ENCODE measurements at places on chromosomes 3 and 15.

DNA sequence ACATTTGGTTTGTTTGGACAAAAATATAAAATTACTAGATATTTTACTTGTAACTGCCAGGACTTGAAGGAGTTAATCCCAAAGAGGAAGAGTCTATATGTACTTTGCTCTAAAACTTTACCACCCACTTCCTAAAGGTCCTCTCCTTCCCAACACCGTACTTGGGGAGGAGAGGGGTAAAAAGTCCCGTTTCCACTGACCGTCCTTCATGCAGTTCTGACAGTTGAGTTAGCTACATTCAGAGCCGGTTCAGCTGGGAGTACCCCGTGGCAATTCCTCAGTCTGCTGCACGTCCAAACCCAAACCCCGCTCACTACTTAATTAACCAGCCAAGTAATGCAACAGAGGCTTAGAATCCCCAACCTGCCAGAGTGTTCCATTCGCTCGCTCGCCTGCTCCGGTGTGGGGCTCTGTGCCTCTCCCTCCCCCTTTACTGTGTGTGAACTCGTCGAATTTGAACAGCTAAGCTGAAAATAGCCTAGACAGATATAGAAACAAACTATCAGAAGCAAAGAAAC, 519.7 kb downstream of the FOXP1 start:
- DNase-seq, result no peak

DNA sequence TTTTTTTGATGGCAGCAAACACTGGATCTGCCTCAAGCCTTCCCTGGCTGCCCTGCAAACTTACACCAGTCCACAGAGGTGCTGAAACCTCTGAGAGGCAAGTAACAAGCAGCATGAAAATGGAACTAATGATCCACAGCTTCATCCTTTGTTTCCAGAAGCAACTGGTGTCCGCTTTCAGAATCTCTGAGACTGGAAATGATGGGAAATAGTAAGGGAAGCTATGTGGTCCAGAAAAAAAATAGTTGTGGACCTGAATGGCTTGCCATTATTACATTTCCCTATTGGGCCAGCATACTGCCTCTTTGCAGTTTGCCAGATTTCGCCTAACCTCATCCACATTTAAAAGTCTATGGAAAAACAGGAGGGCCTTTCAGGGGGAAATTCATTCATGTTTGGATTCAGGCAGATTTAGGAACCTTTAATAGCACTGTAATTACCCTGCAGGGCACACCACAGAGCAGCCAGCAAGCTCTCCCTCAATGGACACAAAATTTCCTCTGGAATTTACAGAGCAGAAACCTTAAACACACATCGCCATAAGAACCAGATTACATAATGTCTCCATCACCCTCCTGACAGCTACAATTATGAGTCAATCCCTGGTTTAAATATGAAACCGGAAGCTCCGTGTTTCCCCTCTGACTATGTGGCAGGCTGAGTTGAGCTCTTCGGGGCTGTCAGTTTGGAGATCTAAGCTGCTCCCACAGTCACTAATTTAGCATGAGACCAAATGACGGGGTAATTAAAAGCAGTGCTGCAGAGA, 134.4 kb downstream of the TMCO5A start:
- DNase-seq, result no peak

DNA sequence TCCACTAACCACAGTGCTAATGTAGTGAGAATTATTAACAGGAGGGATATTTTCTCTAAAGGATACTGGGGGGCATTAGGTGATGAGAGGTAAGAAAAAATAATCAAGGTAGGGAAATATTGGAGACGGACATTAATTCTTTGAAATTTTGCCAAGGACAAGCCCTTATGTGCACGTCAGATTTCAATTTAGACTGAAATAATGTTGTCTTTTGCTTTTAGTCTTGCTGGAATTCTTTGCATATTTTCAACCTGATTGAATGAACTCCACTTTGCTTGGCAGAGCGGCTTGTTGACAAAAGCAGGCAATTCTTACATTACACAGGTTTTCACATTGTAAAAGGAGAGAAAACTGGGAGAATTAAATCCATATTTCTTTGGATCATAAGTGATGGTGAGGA, 25.0 kb upstream of the C3orf52 start:
- no peak for DNase-seq

GRCh38 chr15:62672268-62672667, 370.3 kb upstream of the TPM1 start:
- DNase-seq, result no peak

GRCh38 chr3:159785273-159785708, 203.3 kb upstream of the IL12A start:
- DNase-seq, result no peak

DNA sequence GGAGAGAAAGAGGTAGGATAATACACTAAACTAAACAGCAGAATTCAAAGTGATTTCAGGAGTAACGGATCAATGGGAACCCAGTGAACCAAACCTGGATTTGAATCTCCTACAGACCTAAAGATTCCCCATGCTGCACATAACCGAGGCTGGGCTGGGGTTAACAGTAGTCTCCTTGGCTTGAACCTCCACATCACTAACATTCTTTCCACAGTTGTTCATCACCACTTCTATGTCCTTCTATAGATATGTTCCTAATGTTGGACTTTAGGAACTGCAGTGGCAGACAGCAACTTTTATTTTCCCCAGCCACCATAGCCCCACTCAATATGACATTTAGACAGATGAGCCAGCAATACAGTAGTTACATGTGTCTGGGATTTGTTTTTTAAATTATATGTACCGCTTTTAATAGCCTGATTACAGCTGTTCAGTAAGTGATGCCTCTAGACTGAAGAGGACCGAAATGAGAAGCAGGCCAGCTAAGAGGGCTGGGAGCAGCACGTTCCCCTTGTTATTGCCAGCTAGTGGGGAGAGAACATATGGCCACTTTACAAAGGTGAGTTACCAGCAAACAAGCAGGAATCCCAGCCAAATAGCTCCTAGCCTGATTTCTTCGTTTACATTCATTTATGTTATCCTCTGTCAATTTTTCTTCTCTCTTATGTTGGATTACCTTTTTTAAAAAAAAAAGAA, 472.6 kb upstream of the CDIN1 start:
- DNase-seq, result no peak

DNA sequence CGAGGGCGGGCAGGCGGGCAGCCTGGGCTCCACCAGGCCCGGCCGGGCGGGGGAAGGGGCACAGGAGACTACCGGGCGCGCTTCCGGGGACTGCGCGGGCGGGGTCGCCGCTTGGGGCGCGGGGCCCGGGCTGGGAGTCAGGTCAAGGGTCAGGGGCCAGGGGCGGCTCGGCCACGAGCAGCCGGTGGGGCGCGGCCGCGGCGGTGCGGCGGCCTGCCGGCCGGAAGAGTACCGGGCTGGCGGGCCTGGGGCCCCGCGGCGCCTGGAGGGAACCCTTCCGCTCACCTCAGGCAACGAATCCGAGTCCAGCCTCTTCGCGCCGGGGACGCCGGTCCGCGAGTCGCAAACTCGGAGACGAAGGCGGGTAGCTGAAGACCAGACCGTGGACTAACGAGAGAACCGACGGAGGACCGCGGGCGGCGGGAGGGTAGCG, 225 bp downstream of the RHOA start:
- no peak for DNase-seq

DNA sequence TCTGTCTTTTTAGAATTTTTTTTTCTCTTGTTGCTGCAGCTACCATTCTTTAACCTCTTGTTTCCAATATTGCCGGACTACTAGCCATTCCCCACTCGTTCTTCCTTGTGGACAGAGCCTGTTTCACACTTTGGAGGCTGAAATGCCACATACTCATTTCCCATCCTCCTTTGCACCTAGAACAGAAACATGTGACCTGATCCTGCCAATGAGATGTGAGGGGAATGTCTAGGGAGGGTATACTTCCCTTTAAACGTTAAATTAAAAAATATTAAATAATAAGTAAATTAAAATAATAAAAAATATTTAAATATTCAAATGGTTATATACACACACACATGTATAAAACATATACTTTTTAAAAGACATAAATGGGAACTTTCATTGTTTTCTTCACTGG, 20.6 kb upstream of the MDFIC2 start:
- DNase-seq, result no peak

DNA sequence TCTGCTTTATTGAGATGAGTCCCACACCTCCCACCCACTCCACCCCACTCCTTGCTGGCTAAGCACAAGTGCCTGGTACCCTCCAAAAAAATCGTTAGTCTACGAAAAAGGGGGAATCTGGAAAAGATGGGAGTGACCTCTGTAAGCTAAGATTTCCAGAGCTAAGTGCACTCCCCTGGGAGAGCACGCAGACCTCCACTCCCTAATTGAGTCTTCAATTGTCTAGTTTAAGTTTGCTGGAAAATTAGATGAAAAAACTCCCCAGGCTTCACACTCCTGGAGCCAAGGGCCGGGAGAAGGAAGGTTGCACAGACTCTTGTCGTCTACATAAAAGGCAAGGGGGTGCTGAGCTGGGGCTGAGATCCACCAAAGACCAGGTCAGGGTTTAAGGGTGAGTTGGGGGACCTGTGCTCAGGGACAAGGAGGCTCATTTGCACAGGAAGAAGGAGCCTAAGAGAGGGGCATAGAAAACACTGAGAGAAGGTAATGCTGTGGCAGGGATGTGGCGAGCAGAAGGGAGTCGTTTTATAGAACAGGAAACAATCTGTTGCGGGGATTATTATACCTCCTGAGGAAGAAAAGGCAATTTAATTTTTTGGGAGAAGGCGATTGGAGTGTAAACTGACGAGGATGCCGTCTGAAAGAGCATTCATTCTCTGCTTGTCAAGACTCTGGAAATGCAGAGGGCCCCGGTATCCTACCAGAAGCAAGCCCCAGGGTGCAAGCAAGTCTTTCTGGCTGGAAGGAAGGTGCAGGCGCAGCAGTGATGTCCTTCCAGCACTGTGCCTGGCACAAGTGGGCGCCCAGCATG, 126.5 kb upstream of the DLG1 start:
- no peak for DNase-seq

DNA sequence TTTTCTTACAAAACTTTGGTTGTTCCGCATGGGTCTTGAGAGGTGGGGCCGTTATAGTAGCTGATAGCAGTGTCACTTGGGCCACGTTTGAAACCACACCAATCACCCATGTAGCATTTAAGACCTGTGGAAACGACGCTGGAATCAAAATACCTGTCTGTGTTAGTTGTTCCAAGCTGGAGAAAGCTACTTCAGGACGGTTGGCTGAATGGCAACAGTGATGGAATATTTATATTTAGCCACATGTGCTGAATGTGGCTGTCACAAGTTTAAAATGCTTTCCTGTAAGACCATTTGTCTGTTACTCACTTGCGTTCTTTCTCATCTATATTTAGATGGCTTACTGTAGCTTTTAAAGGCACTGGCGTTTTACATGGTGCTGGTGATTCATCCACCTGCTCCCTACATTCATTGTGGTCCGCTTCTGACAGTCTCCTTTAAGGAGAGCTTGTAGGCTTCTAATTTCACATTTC, 1.4 kb downstream of the DNAJA4 start:
- no peak for DNase-seq

DNA sequence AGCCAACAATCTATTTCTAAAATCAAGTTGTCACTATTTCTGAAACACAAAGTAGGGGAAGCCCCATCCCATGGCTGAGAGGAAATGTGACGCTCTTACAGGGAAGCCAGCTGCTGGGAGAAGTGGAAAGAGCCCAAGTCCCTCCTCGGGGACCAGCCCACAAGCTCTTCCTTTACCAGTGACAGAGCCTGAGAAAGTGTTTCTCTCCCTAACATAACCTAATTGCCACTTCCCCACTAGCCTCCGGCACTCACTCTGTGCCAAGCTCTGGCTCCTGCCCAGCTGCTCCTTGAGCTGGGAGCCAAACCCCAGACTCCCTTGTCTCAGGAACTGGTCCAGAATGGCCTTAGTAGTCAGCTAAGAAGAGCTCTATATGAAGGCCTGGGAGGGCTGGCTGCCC, 42.9 kb downstream of the TNFAIP8L3 start:
- DNase-seq, result no peak

DNA sequence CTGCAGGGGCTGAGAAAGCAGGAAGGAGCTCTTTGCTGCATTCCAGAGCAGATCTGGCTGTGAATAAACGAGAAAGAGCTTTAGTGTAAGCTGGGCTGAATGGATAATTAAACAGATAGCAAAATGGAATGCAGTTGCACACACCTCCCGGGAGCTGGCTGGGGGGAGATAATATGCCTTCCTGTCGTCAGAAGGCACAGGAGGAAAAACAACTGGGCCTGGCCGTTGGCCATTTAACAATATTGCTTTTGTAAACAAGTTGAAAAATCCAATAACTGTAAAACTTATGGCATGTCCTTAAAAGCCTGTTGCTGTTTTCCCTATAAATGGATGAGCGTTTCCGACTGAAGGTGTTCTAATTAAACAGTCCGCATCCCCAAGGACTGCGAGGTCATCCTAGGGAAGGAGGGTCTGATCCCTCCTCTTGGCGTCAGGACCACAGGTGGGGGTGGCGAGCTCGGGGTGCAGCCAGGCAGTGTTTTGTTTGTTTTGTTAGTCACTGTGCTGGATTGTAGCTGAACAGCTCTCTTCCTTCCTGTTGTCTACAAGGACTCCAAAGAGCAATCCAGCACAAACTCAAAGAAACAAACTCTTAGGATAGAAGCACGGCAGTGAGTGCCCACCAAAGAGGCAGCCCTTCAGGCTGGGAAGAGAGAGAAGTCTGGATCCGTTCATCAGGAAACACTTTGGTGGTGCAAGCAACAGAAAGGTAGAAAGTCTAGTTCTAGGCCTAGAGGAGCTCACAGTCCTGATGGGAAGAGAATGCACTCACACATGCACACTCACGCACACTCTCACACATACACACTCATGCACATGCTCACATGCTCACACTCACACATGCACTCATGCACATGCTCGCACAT, 133.4 kb upstream of the SMAD3 start:
- no peak for DNase-seq

DNA sequence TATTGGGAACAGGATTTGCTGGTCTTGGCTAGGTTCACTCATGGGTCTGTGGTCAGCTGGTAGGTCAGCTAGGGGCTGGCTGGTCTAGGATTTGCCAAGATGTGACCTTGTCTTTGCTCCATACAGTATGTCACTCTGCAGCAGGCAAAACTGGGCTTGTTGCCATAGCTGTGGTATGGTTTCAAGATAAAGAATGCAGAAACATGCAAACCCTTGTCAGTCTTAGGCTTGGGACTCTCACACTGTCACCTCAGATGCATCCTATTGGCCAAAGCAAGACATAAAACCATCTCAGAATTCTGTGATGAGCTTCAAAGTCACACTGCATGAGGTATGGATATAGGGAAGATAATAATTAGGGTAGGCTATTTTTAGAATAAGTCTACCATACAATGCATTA, 66.6 kb upstream of the TBC1D5 start:
- DNase-seq, result no peak

- DNase-seq, result peak; percentile 48
Observed at GRCh38 chr3:67655364-67656121, 1.1 kb upstream of the SUCLG2 start.

DNA sequence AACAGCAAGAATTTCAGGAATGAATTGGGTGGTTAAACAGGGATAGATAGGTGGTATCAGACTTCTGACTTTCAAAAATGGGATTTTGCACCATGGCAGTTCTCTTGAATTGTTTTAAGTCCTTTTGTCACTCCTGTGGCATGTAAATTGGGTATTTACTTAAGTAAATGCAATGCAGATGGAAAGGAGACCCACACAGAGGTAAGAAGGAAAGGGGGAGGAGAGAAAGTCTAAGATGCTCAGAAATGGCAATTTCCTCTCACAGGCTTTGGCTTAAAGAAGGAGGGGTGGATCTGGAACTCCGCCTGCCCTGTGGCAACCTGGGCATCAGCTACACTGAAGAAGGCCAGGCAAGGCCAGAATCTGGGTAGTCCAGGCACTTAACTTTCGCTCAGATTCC, 197.1 kb upstream of the UBE2E1 start:
- DNase-seq, result no peak

- DNase-seq, result peak; percentile 22
Observed at GRCh38 chr3:33881156-33882064, 83.0 kb downstream of the PDCD6IP start.

All from thymus (tissue), 14 donors.